ENCODE measurements at places on chromosomes 1 and 21. TPM values are rescaled to one million over a fixed set of nuclear protein-coding genes. Genes with fewer than 3 reads are reported as not detected.

- no peak for DNase-seq
Measured at GRCh38 chr1:154748405-154748775, 121.7 kb downstream of the KCNN3 start.

- no peak for DNase-seq
Measured at GRCh38 chr1:119440721-119441307, 25.9 kb downstream of the HSD3B2 start.

- DNase-seq: no peak
Measured at GRCh38 chr1:87888446-87888845, 559.8 kb downstream of the LMO4 start.

- DNase-seq: no peak
Measured at GRCh38 chr1:17725084-17725719, 29.9 kb upstream of the ACTL8 start.

DNA sequence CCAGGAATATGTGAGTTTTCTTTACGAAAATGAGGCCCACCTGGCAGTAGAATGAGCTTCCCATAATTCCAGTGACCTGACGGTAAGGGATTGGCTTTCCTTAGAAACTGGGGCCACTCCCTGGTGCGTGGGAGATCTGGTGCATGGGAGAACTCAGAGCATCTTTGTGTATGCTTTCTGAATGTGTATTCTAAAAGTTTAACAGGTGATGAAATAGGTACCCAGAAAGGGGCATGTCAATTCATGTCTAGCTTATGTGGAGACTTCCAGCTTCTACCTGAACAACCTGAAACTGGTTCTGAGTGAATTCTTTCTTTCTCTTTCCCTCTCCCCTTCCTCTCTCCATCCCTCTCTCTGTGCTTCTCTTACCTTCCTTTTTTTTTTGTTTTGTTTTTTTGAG, 15.2 kb upstream of the FCRLA start:
- DNase-seq: no peak

GRCh38 chr1:164559342-164560051, 513 bp downstream of the PBX1 start:
- peak; percentile 64 for DNase-seq

DNA sequence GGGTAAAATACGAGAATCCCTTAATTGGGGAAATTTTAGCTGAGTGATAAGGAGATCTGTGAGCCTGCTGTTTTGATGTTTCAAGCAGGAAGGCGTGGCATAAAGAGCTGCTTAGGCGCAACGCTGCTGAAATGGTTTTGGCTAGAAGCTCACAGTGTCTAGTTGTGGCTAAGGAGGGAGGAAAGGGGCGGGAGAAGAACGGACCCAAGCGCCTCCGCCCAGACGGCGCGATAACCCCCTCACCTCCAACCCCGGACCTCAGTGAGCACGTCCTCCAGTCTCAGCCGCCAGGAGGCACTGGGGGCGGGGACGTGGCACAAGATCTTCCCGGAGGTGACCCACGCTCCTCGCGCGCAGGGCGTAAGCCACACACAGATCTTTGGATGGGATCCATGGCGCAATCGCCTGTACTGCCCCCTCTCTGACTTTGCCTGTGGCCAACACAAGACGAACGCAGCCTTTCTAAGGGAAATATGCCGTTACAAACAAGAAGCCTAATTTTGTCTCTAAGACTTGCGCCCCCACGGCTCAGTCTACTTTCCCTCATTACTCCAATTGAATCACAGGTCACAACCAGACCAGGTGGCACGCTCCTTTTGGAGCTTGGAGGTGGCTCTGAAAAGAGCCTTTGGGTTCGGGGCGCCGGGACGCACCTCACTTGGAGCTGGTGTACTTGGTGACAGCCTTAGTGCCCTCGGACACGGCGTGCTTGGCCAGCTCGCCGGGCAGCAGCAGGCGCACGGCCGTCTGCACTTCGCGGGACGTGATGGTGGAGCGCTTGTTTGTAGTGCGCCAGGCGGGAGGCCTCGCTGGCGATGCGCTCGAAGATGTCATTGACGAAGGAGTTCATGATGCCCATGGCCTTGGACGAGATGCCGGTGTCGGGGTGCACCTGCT, 23.4 kb upstream of the RNF187 start:
- no peak for DNase-seq

DNA sequence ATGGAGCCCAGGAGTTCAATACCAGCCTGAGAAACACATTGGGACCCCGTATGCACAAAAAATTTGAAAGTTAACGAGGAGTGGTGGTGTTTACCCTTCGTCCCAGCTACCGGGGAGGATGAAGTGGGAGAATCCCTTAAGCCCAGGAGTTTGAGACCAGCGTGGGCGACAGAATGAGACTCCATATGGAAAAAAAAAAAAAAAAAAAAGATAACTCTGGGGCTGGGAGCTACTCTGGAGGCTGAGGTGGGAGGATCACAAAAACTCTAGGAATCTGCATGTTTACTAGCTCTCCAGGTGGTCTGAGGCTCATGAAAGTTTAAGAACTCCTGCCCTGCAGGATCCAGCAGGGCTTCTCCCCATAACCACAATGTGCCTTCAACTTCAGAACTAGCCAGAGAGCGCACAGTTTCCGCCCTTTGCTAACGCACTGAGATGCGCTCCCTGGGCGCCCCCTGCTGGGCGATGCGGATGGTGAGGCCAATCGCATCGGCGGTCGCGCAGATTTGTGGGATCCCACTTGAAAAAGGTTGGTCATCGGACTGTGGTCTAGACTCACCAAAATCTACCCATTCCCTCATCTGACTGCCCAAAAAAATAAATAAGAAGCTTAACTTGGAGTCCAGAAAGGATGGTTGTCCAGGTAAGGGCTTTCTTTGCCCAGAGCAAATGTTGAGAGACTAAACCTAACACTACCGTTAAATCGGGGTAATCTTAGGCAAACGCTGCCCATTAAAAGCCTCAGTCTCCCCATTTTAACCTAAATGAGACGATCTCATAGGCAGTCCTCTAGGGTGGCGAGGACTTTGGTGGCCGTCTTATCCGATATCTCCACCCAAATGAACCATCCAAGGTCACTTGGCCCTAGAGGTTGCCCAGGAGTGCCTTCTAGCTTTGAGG, 8.8 kb downstream of the ZNF683 start:
- DNase-seq: no peak

DNA sequence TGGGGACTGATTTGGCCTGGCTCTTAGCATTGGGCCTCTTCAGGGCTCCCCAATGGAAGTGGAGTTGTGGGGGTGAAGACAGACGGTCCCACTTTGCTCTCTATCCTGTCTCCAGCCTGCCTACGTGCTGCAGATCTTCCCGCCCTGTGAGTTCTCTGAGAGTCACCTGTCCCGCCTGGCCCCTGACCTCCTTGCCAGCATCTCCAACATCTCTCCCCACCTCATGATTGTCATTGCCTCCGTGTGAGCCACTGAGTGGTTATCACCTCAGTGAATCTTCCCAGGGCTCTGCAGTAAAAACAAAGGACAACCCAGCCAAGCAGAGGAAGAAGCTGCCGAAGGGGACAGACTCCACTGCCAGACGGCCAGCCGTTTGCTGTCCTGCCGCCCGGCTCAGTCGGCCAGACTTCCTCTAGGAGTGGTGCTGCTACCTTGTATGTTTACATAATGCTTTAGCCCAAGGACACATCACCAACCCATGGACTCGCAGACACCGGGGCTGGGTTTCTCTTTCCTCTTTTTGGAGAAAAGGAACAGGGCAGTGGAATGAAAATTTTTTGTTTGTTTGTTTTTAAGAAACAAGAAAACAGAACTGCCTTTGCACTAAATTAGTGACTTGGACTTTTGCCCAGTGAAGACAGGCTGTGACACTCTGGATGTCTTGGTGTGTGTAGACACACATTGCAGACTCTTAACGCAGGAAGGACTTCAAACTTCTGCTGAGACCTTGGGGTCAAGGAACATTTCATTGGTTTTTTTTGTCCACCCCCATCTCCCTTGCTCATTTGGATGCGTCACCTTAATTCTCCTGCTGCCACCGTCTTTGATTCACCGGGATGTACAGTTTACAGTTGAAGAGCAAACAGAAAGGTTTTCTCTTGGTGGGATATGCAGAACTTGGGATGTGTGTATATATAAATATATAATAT, 36.5 kb downstream of the ZBTB17 start:
- no peak for DNase-seq

DNA sequence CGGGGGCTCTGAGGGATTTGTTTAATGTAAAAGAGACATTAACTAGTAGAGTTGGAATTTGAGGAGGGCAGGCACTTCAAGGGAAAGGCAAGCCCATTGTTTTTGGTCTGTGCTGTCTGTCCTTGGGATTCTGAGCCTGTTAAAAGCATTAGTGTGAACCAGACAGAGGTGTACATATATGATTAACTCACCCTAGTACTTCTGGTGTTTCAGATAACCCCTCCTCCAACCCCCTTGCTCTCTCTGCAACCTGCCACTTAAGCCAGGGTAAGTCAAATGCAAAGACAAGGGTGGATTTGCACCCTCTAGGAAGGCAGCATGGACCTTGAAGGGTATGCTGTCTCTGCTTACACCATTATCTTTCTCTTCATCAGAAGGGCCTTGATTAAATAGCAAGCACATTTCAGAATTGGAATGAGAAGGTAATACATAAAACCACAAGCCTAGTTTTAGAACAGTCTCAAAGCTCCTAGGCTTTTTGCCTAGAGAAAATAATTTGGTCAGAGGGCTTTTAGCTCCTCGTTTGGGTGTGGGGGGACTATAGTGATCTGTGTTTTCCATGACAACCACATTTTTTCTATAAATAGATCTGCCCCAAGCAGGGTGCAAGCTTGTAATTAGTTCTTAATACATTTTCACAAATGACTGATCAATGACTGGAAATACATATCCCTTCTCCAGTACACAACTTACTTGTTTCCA, 120.7 kb upstream of the SGIP1 start:
- no peak for DNase-seq

- DNase-seq: no peak
Measured at GRCh38 chr1:35030338-35030737, 1.4 kb downstream of the ZMYM6 start.

DNA sequence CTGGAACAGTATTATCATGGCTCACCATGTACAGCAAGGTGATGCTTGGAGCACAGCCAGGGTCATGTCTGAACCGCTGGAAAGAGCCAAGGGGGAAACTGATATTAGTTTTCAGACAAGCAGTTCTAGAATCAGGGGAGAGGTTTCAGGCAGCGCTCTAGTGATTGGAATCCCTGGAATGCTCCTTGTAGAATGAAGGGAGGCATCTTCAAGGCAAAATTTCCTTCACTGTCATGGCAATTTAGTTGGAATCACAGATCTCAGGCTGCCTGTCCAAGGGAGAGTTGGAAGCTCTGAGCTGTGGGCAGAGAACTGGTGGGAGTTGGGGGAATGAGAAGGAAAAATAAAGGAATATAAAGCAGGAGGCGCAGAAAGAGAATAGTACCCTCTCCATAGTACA, 737.1 kb downstream of the PTPRU start:
- DNase-seq: no peak

DNA sequence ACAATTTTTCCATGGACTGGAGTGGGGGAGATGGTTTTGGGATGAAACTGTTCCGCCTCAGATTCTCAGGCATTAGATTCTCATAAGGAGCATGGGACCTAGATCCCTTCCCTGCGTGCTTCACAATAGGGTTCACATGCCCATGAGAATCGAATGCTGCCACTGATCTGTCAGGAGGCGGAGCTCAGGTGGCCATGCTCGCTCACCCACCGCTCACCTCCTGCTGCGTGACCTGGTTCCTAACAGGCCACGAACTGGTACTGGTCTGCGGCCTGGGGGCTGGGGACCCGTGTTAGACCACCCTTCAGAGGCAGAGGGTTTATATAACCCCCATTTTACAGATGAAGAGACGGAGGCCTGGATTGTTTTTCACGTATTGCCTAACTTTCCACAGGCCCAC, 16.3 kb upstream of the SRSF4 start:
- no peak for DNase-seq

GRCh38 chr1:10891091-10891490, 94.6 kb upstream of the CASZ1 start:
- DNase-seq: no peak

DNA sequence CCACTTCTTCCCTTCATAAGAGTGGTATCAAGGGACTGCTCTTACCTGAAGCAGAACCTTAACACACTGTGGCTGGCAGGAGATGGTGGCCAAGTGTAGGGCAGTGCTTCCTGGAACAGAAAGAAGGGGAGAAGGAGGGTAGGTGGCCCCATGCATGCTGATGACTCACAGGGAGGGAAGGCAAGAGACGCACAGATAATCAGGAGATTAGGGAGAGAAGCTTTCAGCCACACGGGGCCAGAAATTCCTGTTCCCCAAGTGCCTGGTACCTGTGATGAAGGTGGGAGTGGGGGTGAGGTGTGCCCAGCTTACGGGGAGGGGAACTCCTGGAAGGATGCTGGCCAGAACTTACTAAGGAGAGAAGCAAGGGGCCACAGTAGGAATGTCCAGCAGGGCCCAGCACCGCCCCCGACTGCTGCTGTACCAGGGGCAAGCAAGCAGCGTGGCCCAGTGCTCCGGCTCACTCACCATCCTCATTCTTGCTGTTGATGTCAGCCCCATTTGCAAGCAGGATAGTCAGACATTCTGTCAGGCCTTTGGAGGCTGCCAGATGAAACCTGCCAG, 7.7 kb downstream of the ANKRD35 start:
- no peak for DNase-seq

DNA sequence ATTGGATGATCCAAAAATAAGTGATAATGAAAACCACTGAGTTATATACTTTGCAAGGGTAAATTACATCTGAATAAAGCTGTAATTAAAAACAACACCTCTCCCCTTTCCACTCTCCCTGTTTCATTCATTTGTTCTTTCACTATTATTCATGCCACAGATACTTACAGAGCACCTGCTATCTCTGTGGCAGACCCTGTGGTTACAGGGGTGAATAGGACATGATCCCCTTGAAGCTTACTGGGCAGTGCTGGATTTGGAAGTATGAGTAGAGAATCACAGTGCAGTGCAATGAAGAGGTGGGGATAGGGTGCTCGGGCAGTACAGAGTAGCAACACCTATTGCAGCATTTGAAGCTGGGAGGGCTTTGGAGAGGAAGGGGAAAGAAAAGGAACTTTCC, 21.7 kb downstream of the ARV1 start:
- DNase-seq: no peak

IPP gene
- 11.2 TPM for total RNA-seq

ACTA1 gene
- total RNA-seq: 0.59 TPM

All from suprapubic skin (tissue), 4 donors.